Esophagus muscularis mucosa (tissue), 4 donors: ENCODE measurements at places on chromosomes 16 and 17. TPM values are rescaled to one million over a fixed set of nuclear protein-coding genes. Genes with fewer than 3 reads are reported as not detected.

The CRHR1 gene
- total RNA-seq, result 0.50 TPM

- no peak for DNase-seq
Observed at GRCh38 chr17:64500487-64500859, 3.6 kb upstream of the POLG2 start.

GRCh38 chr16:57801098-57801808 lies 1.0 kb downstream of the KIFC3 start:
- no peak for DNase-seq

GRCh38 chr17:73749337-73749823 lies 105.1 kb upstream of the SDK2 start:
- no peak for DNase-seq

DNA sequence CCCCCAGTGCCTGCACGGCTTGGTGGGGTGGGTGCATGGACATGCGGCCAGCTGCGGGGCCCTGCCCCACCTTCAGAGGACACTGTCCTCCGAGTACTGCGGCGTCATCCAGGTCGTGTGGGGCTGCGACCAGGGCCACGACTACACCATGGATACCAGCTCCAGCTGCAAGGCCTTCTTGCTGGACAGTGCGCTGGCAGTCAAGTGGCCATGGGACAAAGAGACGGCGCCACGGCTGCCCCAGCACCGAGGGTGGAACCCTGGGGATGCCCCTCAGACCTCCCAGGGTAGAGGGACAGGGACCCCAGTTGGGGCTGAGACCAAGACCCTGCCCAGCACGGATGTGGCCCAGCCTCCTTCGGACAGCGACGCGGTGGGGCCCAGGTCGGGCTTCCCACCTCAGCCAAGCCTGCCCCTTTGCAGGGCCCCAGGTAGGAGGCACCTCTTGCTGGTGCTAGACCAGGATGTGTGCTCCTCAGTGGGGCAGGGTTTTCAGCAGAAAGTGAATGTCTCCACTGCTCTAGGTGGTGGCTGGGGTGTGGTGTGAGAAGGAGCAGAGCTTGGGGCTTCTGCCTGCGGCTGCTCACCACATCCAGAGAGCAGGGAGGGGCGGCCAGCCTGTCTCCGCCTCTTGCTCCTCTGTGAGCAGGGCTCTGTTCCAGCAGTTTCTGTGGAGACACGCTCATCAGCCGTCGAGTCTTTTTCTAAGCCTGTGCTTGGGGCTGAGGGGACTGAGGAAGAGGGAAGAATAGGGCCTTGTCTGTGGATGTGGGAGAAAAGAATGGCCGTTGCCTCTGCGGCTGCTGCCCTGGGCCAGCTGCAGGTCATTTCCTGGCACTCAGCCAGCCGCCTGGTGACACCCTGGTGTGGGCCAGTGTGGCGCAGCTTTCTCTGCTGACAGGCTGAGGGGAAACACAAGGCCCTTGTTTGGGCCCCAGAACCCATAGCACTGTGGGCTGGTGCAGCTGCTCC lies 2.2 kb downstream of the ZNF276 start:
- DNase-seq, result no peak

The CD300H gene
- not detected for total RNA-seq

The TNP2 gene
- total RNA-seq, result not detected

The PPP1R27 gene
- not detected for total RNA-seq

The RPRML gene
- total RNA-seq, result not detected

DNA sequence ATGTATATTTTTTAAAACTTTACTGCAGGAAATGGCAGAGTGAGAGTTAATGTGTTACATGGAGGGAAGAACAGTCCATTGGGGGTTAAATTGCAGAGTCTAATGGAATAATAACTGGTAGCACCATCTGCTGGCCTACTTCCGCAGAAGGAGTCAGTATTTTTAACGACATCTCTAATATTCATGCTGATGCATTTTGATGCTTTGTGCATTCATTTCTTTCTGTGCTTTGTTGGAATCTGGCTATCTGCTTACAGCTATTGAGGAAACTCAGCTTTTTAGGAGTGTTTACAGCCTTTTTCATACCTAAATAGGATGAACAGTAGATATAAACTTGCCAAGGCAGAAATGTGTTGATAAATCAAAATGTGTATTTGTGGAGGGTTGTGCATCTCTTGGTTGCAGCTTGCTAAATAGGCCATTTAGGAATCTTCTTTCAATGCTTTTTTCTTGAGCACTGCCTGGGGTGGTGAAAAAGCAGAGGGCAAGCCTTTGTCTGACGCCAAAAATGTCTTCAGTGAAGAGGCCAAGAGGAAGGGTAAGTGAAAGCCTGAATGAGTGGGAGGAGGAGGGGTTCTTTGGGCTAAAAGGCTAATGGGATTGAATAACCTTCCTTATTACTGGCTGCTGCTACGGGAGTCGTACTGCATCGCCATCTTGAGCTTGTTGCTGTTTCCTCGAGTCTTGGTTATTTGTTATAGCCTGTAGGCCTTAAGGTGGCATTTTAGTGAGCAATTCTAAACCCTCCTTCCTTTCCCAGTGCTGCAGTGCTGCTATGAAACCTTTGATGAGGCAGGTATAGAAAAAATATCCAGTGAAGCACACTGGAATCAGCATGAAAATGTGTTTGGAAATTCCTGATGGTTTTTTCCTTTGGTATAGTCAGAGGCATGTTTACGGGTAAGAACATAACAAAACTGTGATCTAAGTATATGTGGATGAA lies 153.3 kb downstream of the CHD9 start:
- no peak for DNase-seq

DNA sequence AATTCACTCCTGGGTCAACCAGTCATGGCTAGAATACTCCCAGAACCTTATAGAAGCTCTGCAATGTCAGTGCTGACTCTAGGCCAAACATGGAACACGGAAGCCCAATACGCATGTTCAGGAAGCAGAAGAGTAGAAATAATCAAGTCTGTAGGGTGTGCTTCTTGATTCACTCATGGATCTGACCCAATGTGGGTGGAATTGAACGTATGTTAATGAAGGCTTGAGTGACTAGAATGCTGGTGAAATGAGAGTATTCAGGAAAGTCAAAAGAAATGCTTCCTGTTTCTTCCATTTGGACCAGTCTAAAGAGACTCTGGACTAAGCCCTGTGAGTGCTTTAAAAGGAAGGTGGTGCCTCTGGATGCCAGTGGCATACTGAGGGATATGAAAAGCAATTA lies 395.0 kb downstream of the CDH13 start:
- DNase-seq, result no peak

DNA sequence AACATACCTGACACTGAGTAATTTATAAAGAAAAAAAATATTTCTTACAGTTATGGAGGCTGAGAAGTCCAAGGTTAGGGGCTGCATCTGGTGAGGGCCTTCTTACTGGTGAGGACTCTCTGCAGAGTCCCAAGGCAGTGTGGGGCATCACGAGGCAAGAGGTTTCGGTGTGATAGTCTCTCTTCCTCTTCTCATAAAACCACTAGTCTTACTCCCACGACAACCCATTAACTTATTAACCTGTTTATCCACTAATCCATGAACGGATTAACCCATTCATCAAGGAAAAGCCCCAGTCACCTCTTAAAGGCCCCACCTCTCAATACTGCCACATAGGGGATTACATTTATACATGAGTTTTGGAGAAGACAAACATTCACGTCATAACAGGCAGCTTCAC lies 20.1 kb downstream of the CIITA start:
- no peak for DNase-seq

- DNase-seq, result peak; percentile 75
Observed at GRCh38 chr17:83008526-83008925, 70.9 kb upstream of the METRNL start.
